ENCODE measurements at places on chromosomes 6 and 20.

GRCh38 chr20:54472607-54473006 is 2.8 kb upstream of the DOK5 start:
- DNase-seq, result no peak

GRCh38 chr6:3804964-3805363 is 44.2 kb upstream of the FAM50B start:
- no peak for DNase-seq

DNA sequence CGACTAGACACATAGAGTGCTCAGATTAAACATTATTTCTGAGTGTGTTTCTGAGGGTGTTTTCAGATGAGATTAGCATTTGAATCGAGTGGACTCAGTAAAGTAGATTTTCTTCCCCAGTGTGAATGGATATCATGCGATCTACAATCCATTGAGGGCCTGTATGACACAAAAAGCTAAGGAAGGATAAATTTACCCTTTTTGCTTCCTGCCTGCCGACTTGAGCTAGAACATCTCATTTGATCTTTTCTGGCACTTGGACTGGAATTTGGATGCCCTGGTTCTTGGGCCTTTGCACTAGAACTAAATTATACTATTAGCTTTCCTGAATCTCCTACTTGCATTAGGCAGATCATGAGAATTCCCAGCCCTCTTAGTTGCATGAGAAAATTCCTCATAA is 675.8 kb downstream of the DOK5 start:
- no peak for DNase-seq

DNA sequence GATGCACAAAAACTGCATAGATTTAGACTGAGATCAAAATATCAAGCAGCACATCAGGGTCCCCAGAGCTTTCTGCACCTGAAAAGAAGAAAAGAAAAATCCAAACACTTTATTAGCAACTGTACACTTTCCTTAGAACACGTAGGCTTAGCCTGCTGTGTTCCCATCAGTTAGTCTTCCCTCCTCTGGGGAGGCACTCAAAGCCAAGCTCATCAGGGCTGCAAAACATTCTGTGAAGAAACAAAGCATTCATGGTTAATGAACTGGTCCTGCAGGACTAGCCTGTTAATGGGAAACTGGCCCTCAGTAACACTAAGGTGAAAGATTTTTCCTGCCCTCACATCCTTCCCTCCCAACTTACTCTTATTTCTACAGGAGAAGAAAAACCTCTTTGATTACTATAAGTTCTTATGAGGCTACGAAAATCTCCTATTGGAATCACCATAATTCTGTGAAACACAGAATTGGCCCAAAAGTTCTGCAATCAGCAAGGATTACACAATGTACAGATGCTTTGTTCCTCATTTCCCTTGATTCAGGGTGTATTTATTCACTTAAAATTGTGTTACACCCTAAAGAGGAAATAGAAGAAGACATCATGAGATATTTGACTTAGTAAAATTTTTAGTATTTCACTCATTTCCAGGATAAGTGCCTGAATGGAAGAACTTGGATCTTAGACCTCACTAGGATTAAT is 901.0 kb upstream of the MAP3K7 start:
- DNase-seq, result no peak

GRCh38 chr6:89734526-89734925 is 85.1 kb downstream of the MDN1 start:
- DNase-seq, result no peak

DNA sequence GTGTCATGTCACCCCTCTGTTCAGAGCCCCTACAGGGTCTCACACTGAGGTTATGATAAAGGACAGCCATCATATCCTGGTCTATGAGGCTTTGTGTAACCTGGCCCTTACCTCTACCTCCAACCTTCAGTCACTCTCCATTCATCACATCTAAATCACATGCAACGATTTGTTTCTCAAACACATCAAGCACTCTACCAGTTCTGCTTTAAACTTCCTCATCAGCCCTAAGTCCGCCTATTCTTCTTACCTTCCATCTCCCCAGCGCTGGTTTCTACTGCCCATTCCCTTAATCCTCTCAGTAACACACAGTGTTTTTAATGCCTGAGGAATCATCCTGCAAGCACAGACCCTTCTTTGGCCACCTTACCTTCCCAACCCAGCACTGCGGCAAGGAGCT is 17.9 kb upstream of the BACH2 start:
- no peak for DNase-seq

- DNase-seq, result no peak
Measured at GRCh38 chr6:133608620-133609019, 280.3 kb upstream of the TCF21 start.

- DNase-seq, result no peak
Measured at GRCh38 chr6:149170564-149171452, 146.7 kb upstream of the TAB2 start.

GRCh38 chr20:54131675-54132611 is 41.8 kb downstream of the CYP24A1 start:
- DNase-seq, result no peak

GRCh38 chr20:63794614-63795013 is 36.5 kb downstream of the ZBTB46 start:
- DNase-seq, result no peak

GRCh38 chr6:72466971-72467566 is 154.8 kb upstream of the KCNQ5 start:
- DNase-seq, result no peak

GRCh38 chr20:60001108-60001507 is 42.9 kb downstream of the CDH26 start:
- no peak for DNase-seq

DNA sequence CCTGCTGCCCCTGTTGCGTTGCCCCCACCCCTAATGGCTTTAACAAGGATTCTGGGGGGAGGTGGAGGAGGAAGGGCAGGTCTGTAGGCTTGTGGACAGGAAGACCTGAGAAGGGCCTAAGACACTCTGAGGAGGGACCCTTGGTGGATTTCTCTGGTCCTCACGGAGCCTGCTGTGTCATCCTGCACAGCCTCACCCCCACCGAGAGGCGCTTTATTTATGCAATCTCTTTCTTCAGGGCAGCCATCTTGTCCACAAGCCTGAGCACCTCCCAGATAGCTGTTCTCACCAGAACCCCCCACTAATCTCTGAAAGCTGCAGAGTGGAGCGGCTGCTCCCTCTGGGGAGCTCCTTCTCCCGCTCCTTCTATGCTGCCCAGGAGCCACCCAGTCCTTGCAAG is 59.3 kb upstream of the MLN start:
- no peak for DNase-seq

DNA sequence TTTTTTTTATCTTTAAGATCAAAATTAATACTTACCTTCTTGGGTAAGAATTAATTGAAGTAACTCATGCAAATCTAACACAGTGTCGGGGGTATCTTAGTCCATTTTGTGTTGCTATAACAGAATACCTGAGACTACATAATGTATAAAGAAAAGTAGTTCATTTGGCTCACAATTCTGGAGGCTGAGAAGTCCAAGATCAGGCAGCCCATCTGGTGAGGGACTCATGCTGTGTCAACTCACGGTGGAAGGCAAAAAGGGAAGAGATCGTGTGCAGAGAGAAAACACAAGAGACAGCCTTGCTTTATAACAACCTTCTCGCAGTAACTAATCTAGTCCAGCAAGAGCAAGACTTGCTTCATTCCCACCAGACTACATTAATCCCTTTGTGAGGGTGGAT is 92.9 kb upstream of the VSTM2L start:
- no peak for DNase-seq

GRCh38 chr6:55953335-55953734 is 77.9 kb upstream of the BMP5 start:
- peak; percentile 53 for DNase-seq

GRCh38 chr6:47264775-47265184 is 44.9 kb downstream of the TNFRSF21 start:
- no peak for DNase-seq

- DNase-seq, result no peak
Measured at GRCh38 chr6:41471064-41471895, 74.9 kb upstream of the FOXP4 start.

- DNase-seq, result peak; percentile 52
Measured at GRCh38 chr20:35776513-35777101, 4.8 kb downstream of the PHF20 start.

DNA sequence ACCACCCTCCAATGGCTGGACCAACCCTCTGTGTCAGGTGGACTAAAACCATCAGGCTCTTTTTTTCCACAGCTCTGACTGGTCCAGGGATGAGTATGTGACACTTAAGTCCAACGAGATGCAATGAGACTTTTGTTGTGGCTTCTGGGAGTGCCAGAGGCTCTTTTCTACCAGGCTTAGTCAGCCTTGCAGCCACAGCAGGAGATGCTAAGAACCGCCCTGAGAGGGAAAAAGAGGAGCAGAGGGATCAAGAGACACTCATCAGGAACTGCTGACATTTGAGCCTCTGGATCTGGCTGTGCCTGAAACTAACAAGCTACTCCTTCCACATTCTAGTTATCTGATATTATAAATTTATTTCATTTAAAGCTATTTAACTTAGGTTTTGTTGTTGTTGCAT is 270.9 kb upstream of the SULF2 start:
- no peak for DNase-seq

DNA sequence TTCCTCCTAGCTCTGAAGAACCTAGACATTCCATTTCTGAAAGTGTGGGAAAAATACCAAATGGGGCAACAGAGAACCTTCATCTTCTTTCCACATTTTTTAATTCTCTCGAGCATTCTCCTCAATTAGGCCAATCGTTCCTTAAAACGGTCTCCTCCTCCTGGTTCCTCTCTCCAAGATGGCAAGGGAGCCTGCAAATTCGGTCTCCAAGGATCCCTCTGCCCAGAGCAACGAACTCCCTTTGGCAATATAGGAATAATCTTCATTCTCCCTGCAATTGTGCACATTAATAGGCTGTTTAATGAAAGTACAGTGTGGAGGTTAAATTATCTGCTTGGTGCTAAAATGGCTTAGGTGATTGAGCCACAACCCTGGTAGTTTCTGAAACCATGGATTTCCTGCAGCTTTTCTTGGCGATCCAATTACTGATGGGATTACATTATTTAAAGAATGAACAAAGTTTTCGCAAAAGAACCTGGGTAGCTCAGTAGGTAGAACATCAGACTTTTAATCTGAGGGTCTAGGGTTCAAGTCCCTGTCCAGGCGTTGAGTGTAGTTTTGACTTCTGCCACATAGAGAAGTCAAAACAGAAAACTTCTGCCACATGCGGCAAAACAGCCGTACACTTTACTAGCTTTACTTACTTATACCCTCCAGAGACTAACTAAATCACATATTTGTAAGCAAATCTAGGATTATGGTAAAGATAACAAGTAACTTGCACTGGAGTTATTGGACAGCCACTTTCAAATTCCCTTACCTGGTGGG is 102.9 kb upstream of the ZNF184 start:
- peak; percentile 11 for DNase-seq

DNA sequence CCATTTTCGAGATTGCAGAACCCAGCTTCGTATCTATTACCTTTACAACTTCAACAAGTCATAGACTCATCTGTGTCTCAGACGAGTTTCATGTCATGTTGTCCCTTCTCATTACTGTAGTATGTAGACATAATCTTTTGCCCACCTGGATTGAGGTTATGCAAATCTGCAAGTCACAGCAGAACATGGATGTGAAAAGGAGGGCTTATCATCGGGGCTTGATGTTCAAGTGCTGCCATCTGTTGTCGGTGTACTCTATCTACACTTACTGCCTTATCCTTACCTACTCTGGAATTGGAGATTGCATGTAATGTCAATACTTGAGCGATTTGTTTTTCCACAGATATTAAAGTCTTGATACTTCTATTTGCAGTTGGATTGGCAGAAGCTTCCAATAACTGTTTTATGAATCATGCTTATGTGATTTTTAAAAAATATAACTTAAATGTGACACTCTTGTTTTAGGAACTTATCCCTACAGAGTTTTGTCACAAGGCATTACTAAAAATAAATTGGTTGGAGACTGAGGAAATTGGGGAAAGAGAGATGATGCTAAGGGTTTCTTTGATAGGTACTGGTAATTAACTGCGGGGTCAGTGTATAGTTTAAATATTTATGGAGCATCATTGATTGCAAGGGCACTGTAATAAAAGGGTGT is 3.0 kb upstream of the GOPC start:
- peak; percentile 76 for DNase-seq

GRCh38 chr6:21748343-21749056 is 154.9 kb downstream of the SOX4 start:
- DNase-seq, result no peak

DNA sequence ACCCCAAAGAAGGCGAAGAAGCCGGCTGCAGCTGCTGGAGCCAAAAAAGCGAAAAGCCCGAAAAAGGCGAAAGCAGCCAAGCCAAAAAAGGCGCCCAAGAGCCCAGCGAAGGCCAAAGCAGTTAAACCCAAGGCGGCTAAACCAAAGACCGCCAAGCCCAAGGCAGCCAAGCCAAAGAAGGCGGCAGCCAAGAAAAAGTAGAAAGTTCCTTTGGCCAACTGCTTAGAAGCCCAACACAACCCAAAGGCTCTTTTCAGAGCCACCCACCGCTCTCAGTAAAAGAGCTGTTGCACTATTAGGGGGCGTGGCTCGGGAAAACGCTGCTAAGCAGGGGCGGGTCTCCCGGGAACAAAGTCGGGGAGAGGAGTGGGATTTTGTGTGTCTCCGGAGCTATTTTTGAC is 69.6 kb downstream of the HFE start:
- DNase-seq, result no peak

- DNase-seq, result no peak
Measured at GRCh38 chr6:72238021-72238420, 351.7 kb downstream of the RIMS1 start.

GRCh38 chr6:163963205-163964120 is 548.9 kb downstream of the QKI start:
- DNase-seq, result no peak

GRCh38 chr6:35737413-35738211 is 780 bp downstream of the ARMC12 start:
- DNase-seq, result peak; percentile 78
